ENCODE measurements at places on chromosomes 12 and 14.

DNA sequence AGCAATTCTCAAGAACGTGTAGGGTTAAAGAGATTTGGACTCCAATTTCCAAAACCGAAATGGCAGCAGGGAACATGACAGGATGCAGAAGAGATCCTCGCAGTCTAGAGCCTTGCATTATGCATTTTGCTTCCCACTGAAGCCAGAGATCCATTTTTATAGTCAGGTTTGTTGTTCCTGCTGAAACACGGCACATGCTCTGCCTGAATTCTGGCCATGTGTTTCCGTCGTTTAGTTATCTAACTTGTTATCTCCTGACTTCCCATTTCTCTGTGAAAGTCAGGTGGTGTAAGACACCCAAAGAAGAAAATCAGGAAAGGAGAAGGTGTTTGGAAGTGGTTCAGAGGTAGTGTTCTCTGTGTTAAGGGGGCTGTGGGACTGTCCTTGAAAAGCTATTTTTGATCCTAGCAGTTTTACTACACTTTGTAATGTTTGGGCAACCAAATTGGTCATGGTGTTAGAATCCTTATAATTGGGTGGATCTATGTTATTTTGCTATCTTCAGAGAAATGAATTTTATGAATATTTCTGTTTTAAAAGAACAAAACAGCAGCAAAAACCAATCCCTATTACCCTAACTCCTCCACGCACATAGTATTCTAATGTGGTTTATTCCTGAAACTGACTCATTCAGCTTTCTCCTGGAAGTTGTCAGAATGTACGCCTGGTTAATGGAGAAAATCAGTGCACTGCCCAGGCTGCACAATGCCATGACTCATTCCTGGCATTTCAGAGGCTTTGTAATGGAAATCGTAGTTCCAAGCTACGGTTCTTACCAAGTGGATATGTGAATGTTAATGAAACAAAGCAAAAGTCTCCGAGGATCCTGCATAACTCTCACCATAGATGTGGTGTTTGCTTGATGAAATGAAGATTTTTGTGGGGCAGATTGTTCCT is 110.1 kb downstream of the SAMD4A start:
- H3K27me3 ChIP-seq: no peaks in the 10 kb centered on the region
- peak overlapping the region; percentile 97 for H3K27ac ChIP-seq
- peaks cover 44% of the 10 kb centered on the region for H3K4me1 ChIP-seq
- DNase-seq: no peak

DNA sequence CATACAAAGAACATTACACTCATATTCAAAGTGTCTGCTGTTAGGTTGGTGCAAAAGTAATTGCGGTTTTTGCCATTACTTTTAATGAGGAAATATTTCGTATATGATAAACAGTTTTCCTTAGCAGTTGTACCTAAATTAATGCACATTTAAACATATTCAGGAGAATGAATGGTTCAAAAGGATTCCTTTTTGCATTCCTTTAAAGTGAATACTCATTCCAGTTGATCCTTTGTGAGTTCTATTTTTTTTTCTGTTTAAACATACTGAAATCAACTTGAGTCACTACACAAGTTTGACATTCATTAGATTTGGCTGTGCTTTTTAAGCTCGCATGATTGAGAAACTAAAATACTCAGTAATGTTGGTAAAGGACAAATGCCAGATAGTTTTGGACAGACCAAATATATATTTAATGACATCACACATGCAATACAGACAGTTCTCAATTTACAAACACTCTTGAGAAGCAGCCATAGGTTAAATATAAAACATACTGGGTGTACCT is 13.8 kb upstream of the SLC38A2 start:
- peak overlapping the region; percentile 99 for H3K27ac ChIP-seq
- no peak for DNase-seq
- H3K4me3 ChIP-seq: no peak overlapping the region
- no peaks in the 10 kb centered on the region for H3K27me3 ChIP-seq

DNA sequence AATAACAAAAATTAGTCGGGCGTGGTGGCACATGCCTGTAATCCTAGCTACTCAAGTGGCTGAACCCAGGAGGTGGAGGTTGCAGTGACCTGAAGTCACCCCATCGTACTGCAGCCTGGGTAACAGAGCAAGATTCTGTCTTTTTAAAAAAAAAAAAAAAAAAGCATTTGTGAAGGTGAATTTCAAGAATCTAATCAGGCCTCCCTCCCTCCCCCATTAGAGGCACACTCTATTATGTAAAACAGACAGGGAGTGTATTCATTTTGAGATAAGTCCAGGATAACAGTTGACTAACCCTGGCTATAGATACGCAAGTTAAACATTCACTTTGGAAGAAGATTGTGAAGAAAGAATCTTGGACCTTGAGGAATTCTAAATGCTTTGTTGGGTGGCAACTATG is 2.9 kb downstream of the RESF1 start:
- peaks cover 27% of the 10 kb centered on the region for H3K36me3 ChIP-seq
- DNase-seq: no peak
- no peaks in the 10 kb centered on the region for H3K27me3 ChIP-seq
- H3K4me1 ChIP-seq: peaks cover 7% of the 10 kb centered on the region
- H3K4me3 ChIP-seq: no peak overlapping the region
- no peak overlapping the region for H3K27ac ChIP-seq

DNA sequence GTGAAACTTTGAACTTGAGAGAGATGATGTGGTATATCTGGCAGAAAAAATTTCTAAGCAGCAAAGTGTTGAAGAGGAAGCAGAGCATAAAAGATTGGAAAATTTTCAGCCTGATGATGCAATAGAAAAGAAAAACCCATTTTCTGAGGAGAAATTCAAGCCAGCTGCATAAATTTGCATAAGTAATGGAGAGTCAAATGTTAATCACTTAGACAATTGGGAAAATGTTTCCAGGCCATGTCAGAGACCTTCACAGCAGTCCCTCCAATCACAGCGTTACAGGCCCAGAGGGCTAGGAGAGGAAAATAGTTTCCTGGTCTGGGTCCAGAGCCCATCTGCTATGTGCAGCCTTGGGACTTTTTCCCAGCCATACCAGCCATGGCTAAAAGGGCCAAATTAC is 469.0 kb upstream of the FOXG1 start:
- H3K27ac ChIP-seq: no peak overlapping the region
- H3K4me3 ChIP-seq: no peak overlapping the region
- H3K27me3 ChIP-seq: no peaks in the 10 kb centered on the region
- peaks cover under 1% of the 10 kb centered on the region for H3K4me1 ChIP-seq
- DNase-seq: no peak
- no peaks in the 10 kb centered on the region for H3K36me3 ChIP-seq

DNA sequence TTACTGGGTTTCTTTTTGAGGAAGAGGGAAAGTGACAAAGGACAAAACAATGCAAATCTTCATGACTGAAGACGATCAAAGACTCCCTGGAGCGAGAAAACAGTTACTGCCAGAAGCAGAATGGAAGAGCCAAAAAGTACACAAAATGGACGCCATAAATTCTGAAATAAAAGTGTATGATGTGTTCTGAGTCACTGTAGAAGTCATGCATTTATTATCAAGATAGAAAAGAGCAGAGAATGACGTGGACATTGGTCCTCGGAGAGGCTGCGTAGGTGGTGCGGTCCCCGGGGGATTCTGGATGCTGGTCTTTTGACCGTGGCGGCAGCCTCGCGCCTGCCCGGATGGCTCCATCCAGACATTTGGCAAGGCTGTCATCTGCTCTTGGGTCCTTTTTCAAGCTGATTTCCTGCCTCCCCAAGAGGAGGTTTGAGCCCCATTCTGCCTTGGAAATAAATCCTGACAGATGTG is 52.8 kb downstream of the C14orf132 start:
- H3K27ac ChIP-seq: no peak overlapping the region
- H3K27me3 ChIP-seq: peaks cover 5% of the 10 kb centered on the region
- H3K4me3 ChIP-seq: no peak overlapping the region
- no peaks in the 10 kb centered on the region for H3K36me3 ChIP-seq

DNA sequence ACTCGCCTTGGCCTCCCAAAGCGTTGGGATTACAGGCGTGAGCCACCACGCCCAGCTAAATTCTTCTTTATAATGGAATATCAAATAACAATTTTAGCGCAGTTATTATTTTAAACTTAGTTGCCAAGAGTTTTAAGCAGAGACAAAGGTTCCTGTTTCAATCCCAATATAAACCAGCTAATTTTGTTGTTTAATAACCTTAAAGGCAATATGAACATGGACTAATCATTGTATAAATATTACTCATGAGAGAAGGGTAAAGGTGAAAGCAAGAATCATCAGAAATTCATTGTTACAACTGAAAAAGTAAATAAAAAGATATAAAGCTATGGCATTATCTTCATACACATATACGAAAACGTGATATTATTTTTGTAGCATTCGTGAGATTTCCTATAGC is 8.2 kb downstream of the DTD2 start:
- no peak overlapping the region for H3K27ac ChIP-seq
- no peaks in the 10 kb centered on the region for H3K4me1 ChIP-seq
- DNase-seq: no peak
- no peak overlapping the region for H3K4me3 ChIP-seq
- peaks cover 54% of the 10 kb centered on the region for H3K36me3 ChIP-seq

DNA sequence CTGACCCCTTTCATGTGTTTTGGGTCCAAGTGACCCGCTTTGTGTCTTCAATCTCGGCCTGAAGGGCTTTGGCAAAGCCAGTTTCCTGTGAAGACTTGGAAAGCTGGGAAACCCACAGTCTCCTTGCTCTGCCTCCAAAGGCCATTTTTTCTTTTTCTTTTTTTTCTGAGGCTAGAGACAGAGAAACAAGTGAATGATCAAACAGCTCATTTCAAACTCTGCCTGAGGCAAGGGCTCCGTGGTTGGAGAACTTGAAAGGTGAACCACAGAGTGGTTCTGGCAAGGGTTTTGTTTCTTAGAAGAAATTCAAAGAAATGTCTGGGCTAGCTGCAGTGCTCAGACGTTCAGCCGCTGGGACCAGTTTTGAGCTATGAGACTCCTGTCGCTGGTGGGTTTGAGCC is 62.7 kb downstream of the ERH start:
- H3K4me1 ChIP-seq: no peaks in the 10 kb centered on the region
- H3K27me3 ChIP-seq: no peaks in the 10 kb centered on the region
- no peak overlapping the region for H3K27ac ChIP-seq
- H3K36me3 ChIP-seq: no peaks in the 10 kb centered on the region

DNA sequence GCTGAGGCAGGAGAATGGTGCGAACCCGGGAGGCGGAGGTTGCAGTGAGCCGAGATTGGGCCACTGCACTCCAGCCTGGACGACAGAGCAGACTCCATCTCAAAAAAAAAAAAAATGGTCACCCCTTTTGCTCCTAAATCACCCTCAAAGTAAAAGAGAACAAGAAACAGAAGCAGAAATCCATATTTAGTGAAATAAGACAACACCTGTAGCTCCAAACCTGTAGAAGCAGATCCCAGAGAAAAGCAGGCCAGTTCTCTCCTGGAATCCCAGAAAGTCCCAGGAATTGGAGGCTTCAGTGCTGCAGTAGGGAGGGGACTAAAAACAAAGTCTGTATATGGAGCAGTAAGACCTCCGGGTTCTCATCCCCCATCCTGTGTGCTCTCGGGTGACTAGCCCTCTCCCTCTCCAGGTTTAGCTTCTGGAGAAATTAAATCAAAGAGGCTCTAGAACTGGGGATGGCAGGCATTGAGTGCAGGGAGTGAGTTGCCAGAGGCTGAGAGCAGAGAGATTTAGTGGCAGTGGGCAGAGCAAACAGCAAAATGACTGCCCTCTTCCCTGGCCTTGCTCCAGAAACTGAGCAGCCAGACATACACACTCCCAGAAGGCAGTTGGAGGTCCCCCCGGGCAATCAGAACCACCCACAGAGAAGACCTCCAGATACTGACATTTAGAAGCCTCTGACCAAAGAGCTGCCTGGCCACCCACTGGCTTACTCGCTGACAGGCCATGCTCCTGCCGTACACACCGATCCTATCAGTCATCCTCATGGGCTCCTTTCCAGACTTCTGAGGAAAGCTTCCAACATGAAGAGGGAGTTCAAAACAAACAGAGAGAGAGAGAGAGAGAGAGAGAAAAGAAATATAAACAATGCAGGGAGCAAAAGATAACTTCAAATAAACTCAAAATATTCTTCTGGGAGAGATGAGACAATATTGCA is 6.3 kb upstream of the MLXIP start:
- no peaks in the 10 kb centered on the region for H3K27me3 ChIP-seq
- no peak overlapping the region for H3K4me3 ChIP-seq
- H3K36me3 ChIP-seq: no peaks in the 10 kb centered on the region
- no peak for DNase-seq

DNA sequence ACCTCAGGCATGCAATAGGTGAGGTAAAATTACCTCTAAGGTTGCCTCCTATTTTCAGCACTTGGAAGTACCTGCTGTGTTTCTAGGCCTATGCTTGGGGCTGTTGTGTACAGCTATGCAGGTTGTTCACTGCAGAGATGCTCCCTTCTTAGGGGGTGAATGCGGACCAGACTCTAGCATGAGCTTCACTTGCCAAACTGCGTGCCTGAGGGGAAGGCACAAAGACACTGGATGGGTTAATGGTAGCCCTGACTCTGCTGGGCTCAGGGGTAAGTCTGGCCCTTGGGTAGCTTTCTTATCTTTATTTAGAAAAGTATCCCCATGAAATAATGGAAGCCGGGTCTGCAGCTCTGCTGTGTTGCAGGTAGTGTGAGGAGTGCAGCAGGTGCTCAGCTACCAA is 35.7 kb downstream of the B4GALNT3 start:
- no peak overlapping the region for H3K4me3 ChIP-seq
- H3K27me3 ChIP-seq: no peaks in the 10 kb centered on the region
- no peak for DNase-seq

DNA sequence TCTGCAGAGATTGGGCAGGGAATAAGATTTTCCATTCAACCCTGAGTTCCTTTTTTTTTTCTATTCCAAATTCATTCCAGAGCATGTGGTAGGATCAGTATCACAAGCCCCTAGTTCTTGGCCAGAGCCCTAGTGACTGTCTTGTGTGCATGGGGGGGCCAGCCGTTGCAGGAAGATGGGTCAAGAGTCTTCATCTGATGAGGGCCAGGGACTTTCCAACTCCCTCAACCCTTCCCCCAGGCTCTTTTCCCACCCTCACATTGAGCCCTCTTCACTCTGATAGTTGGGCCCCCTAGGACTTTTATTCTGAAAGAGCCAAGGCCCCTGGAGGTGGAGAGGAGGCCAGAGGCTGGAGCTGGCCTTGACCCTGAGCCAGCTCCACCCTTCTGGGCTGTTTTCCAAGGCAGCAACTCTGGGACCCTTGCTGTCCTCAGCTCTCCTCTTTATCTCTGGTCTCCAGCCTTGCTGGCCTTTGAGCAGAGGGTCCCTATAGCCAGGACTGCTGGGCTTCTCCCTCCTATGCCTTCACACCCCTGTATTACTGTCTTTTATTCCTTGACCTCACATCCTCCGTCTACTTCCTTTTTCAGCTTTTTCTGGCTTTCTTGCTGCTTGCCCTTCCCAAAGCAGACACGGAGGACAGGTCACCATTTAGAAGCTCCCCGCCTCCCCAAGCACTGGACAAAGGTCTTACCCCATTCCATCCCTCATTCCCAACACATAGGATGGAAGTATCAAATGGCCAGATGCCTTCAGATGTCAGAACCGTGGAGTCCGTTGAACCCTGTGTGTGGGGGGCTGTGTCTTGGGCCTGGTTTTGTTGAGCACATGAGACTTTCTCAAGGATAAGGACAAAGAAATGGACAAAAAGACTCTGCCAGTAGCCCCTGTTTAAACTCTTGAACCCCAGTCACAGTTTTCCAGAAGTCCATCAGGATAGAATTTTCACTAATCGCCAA is 5.6 kb downstream of the RBP5 start:
- H3K27me3 ChIP-seq: no peaks in the 10 kb centered on the region
- no peak overlapping the region for H3K27ac ChIP-seq
- H3K4me1 ChIP-seq: no peaks in the 10 kb centered on the region
- no peaks in the 10 kb centered on the region for H3K36me3 ChIP-seq

GRCh38 chr12:49961111-49961922 is at the start of gene AQP5:
Gene AQP5 (plus strand): TSS chr12:49961872. CDS start chr12:49962018, 146 bp downstream.
- DNase-seq: no peak
- H3K36me3 ChIP-seq: no peaks in the 10 kb centered on the region
- H3K27ac ChIP-seq: no peak within 1 kb of the TSS
- H3K27me3 ChIP-seq: no peaks in the 10 kb centered on the region
- no peak within 1 kb of the TSS for H3K4me3 ChIP-seq

GRCh38 chr12:109513051-109513450 is 35.6 kb downstream of the UBE3B start:
- no peak overlapping the region for H3K27ac ChIP-seq
- DNase-seq: no peak
- no peaks in the 10 kb centered on the region for H3K4me1 ChIP-seq
